ENCODE measurements at places on chromosomes 2 and 18.
A peak's percentile ranks its signal among the peaks of the same experiment; 100 is the strongest.

DNA sequence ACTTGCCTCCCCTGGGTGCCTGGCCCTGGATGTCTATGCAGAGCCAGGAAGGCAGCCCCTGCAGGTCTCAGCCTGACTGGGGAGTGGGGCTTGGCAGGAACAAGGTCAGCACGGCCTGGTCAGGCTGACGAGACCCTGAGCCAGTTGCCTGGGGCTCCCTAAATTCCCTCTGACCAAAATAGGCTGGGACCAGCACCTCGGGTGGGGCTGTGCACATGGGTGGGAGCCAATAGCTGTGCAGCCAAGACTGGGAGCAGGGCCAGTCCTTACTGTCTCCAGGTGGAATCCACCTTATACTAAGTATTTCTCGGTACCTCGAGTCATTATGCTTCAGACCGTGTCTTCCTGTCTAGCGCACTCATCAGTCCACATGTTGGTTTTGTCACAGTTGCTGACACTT, 11.4 kb upstream of the IL1R2 start:
- no peak for DNase-seq

DNA sequence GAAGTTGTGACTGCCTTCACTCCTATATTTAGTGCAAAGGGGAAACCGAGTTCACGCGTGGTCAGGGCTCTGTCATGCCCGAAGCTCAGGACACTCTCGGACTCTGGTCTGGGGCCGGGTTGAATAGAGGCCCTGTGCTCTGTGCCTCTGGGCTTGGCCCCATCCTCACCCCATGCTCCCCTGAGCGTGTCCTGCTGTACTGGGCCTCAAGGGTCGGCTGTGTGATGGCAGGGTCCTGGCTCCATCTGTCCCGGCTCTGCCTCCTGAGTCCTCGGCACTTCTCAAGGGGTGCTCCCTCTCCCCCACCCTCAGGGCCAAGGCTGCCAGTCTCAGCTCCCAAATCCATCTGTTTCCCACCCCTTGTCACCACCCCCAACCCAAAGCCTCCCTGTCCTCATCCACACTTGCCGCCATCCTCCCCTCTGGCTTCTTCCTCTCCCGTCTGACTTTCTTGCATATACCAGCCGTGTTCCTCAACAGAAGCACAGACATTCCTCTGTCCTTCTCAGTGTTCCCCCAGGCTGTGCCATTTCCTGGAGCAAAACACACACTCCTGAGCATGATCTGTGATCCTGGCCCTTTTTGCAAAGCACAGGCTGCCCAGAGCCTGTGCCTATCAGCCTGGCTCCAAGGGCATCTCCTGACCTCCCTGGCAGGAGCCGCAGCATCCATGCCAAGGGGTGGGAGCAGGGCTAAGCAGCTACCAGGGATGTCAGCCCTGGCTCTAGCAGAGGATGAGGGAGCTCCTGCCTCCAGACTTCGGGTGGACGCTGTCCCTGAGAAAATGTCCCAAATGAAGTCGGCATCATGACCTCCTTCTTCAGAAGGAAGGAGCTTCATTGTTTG, 64.2 kb upstream of the OTOS start:
- no peak for DNase-seq

GRCh38 chr2:1010415-1010930, 59.8 kb downstream of the SNTG2 start:
- DNase-seq = no peak

GRCh38 chr18:47108998-47109405, 41.3 kb downstream of the HDHD2 start:
- DNase-seq = no peak

DNA sequence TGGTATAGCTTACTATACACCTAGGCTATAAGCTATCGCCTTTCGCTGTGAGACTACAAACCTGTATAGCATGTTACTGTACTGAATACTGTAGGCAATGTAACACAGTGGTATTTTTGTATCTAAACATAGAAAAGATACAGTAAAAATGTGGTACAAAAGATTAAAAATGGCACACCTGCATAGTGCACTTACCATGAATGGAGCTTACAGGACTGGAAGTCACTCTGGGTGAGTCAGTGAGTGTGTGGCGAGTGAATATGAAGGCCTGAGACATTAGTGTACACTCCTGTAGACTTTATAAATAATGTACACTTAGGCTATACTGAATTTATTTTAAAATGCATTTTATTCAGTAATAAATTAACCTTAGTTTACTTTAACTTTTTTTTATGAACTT, 258.2 kb upstream of the SP5 start:
- no peak for DNase-seq

DNA sequence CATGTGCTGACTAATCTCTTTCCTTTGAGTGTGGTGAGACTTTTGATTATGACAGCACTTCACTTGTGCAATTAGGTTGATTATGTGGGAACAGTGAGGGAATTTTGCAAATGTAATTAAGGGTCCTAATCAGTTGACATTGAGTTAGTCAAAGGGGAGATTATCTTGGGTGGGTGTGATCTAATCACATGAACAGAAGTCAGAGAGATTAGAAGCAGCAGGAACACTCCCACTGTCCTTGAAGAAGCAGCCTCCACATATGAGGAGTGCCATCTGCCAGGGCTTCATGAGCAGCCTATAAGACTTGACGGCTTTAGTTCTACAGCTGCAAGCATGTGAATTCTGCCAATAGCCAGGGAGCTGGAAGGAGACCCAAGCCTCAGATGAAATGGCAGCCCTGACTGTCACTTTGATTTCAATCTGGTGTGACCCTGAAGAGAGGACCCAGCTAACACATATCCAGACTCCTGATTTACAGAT, 89.4 kb upstream of the APCDD1 start:
- no peak for DNase-seq

- DNase-seq = no peak
Observed at GRCh38 chr2:54551123-54551756, 95.1 kb downstream of the SPTBN1 start.

- no peak for DNase-seq
Observed at GRCh38 chr2:74328573-74328972, 14.6 kb downstream of the SLC4A5 start.

GRCh38 chr18:36127836-36128529, 1.2 kb downstream of the SLC39A6 start:
- DNase-seq = no peak

DNA sequence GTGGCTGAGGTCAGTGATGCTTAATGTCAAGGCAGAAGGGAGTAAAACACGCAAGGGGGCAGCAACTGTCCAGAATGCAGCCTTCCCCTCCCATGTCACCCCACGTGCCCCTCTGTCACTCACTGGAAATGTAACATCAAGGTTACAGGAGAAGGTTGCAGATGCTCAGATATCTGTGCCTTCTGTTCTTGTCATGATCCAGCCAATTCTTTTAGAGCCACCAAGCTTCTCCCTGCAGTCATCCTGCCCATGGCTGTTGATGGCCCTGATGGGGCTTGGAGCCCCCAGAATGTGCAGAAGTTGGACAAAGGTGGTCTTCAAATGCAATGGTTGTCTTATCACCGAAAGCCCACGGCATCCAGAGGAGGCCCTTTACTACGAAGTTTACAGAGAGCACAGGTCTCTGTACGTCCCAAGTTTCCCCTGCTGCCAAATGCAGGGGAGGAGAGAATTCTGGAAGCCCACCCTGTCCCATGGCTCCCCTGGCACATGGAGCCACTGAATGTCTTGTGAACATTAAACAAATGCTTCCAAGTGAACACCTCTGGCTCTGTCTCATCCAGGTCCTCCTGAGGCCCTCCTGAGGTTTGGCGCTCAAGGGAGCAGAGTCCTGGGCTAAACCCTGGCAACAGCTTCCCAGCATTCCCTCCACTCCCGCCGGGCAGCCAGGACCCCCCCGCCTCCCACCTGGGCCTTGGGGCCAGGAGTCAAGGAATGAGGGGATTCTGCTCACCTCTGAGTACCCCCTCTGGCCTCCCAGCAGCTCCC, 4.5 kb upstream of the GPR55 start:
- no peak for DNase-seq

DNA sequence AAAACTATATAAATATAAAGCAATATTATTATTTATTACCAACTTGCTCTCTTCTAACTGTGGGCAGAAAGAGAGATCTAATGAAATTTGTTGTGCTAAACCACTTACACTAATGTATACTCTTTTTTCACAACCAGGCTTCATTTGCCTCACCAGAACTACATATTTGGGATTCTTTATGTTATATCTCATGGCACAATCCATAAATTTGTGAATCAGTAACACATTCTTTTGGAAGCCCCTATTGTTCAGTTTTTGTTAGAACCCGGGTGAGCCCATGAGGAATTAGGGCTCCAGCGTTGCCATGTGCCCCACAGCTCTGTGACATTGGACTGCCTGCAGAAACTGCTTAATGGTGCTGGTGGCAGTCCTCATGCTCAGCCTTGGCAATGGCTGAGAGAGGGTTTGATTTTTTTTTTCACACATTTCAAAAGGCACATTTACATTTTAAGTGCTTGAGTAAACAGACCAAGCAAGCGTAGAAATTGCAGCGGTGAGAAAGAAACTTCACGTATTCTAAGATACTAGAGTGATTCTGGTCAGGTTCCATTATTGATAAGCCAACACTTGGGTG, 15.3 kb downstream of the VIT start:
- no peak for DNase-seq

DNA sequence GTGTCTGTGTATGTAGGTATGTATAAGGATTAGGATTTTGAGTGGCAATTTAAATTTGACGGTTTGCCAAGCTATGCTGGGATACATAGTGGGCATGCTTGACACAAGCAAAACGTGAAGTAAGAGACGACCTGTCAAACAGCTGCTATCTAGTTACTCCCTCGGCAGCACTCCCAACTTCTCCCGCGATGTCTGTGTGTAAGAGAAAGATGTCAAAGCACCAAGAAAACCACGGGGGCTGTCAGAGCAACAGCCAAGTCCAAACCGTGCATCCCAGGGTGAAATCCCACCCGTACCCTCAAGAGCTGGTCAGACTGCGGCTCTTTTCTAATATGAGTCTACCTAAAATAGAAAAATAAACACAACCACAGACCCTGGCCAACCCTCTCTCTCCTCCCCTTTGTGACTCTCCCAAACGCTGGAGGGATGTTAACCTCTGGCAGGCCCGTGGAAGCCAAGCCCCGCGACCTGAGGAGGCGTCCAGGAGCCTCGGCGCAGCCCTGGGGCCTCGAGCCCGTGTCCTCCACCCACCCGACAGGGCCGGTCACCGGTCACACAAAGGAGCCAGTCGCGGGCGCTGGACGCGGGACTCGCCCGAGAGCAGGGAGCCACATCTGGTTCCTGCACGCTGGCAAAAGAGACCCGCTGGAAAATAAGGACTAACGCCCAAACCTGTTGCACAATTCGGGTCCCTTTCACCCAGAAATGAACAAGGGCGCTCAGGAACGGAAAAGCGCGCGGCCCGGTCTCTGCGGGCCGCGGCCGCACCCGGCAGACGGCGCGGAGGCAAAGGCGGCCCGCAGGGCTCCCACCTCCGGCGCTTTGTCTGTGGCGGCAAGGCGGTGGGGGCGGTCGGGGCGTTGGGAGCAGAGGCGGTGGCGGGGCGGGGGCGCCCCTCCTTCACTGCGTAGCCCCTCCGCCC, 925 bp downstream of the SESTD1 start:
- DNase-seq = peak; percentile 31

DNA sequence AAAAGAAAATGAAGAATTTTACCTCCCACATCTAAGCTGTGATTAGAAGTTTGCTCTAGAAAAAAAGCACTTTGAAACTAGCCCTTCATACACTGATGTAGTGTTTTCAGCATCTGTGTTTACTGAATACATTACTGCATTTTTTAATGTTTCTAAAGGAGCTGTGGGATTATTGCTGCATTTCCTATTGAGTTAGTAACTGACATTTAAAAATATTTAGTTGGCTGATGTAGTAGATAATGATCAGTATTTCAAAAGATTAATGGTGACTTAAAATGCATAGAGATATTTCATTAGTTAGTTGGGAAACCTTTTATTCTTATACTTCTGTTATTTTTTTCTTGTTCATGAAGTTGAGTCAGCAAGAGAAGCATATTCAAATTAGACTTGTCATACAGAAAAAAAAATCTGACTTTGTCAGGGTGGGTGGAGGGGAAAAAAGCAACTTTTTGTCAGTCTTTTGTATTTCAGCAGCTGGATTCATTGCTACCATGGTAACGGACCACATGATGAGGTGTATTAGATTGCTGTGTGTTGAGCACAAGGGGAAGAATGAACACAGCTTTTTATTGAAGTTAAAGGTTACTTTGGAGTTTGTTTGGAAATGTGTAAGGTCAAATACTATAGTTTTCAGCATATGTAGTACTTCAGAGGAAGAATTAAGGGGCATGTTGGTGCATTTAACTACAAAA, at the start of gene DTNA:
DTNA (plus strand) TSS at position 549 of the 692 bp plus-strand sequence. CDS start 45,679 bp downstream, outside the sequence.
- no peak for DNase-seq

GRCh38 chr2:207330912-207331311, 165.2 kb upstream of the KLF7 start:
- peak; percentile 36 for DNase-seq

- no peak for DNase-seq
Observed at GRCh38 chr2:27889774-27890145, 427 bp downstream of the RBKS start.

DNA sequence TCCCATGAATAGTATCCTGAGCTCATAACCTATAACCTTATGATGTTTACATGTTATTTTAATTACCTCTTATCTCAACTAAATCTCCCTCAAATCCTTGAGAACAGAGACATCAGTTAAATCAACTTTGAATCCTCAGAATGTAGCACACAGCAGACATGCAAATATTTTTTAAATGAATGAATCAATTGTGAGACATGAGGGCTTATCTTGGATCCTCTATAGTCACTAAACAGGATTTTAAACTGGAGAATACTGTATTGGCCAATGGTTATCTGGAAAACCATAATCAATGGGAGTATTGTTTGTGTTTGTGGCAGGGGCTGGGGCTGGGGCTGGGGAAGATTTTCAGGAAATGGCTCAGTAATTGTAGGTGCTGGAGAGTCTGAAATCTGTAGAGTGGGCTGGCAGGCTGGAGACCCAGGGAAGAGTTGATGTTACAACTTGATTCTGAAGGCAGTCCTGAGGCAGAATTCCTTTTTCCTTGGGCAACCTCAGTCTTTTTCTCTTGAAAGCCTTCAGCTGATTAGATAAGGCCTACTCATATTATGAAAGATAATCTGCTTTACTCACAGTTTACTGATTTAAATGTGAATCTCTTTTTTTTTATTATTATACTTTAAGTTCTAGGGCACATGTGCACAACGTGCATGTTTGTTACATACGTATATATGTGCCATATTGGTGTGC, 106.3 kb downstream of the NCOA1 start:
- DNase-seq = no peak

- DNase-seq = no peak
Observed at GRCh38 chr2:52717836-52718235, 1049.8 kb upstream of the CHAC2 start.

- DNase-seq = no peak
Observed at GRCh38 chr2:202762556-202762955, 109.0 kb downstream of the ICA1L start.

- DNase-seq = no peak
Observed at GRCh38 chr2:52658598-52658997, 1109.0 kb upstream of the CHAC2 start.

GRCh38 chr2:197996583-197996982, 192.2 kb downstream of the PLCL1 start:
- no peak for DNase-seq
